ENCODE measurements at places on chromosomes 11 and 22.

DNA sequence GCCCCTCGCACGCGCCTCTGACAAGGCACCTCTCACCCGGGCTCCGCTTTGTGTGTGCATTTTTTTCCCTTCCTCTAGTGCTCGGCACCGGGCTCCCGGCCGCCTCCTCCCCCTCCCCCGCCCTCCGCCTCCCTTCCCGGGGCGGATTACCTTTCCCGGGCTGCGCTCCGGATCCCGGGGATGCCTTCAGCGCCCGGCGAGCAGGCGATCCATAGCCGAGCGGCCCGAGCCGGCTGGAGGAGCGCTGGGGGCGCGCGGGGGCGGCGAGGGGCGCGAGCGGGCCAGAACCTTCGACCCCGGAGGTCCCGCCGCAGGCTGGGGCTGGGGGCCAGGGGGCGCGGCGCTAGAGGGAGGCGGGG lies 282 bp downstream of the MPPED2 start:
- no peak for DNase-seq

DNA sequence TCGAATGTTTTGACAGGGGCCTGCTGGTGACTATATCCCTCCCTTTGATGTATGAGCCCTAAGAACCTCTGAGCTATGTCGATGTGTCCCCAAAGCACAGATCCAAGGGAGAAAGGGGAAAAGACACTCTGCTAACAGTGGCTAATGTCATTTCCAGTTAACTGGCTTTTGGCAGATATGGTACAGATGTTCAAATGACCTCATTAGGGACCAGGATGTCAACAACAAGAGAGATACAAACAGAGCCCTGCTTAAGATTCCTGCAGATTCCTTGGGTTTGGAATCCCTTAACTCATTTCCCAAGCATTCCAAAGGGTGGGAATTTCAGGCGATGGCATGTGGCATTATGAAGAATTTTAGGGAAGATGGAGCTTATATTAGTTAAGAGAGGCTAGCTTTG lies 517.3 kb downstream of the SOX6 start:
- DNase-seq = no peak

DNA sequence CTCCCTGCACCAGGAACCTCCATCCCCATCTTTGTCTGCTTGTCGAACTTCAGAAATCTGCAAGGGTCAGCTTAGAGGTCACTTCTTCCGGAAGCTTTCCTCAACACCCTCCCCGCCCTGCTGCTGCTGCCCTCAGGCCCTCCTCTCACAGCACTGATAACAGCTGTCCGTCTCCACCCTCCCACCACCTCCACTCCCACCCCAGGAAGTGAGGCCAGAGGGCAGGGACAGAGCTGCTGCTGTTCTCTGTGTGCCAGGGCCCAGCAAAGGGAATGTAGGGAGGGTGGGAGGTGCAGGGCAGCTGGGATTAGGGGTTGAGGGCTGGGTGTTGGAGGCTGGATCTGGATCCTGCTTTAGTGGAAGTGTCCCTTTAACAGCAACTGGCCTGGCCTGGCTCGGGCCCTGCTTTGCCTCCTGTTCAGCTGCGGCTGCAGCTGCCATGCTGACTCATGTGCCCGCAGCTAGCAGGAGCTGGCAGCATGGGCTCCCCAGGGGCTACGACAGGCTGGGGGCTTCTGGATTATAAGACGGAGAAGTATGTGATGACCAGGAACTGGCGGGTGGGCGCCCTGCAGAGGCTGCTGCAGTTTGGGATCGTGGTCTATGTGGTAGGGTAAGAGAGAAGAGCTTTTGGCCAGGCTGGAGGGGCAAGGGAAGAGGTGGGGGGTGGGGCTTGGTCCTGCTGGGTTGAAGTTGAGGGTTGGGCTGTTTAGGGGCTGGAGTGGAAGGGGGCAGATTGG lies at the start of gene P2RX6:
Gene P2RX6, plus strand, starts transcription at position 440 of the 740 bp plus-strand sequence. Its CDS starts 10 bp downstream, at position 450.
- no peak for DNase-seq

DNA sequence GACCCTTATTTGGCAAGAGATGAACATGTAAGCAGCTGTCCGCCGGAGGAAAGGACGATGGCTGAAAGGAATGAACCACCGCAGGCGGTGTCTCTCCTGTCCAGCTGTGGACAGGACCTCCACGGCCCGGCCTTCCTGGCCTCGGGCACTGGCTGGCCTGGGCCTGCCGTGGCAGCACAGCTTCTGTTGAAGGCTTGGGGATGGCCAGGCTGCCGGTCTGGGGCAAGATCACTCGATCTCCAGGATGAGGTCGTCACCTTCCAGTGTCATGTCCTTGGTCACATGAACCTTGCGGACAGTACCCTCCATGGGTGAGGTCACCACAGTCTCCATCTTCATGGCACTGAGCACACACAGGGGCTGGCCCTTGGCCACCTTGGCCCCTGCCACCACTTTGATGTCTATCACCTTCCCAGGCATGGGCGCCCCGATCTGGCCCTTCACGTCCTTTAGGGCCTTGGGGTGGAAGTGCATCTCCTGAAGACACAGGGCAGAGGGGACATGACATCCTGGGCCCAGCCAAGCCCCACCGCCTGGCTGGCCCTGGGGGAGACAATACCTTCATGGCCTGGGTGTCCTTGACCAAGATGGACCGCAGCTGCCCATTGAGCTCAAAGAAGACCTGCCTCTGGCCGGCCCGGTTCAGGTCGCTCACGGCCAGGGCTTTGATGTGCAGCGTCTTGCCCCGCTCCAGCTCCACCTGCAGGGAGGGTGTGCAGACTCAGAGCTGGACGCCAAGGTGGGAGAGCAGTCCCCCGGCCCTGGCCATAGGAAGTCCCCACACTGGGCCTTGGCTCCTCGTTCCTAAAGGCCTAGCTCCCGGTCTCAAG lies 5.6 kb downstream of the RCE1 start:
- DNase-seq = no peak

- DNase-seq = no peak
Measured at GRCh38 chr11:130437848-130438247, 9.4 kb upstream of the ADAMTS8 start.

GRCh38 chr11:12417691-12418611 lies 40.6 kb downstream of the PARVA start:
- no peak for DNase-seq

DNA sequence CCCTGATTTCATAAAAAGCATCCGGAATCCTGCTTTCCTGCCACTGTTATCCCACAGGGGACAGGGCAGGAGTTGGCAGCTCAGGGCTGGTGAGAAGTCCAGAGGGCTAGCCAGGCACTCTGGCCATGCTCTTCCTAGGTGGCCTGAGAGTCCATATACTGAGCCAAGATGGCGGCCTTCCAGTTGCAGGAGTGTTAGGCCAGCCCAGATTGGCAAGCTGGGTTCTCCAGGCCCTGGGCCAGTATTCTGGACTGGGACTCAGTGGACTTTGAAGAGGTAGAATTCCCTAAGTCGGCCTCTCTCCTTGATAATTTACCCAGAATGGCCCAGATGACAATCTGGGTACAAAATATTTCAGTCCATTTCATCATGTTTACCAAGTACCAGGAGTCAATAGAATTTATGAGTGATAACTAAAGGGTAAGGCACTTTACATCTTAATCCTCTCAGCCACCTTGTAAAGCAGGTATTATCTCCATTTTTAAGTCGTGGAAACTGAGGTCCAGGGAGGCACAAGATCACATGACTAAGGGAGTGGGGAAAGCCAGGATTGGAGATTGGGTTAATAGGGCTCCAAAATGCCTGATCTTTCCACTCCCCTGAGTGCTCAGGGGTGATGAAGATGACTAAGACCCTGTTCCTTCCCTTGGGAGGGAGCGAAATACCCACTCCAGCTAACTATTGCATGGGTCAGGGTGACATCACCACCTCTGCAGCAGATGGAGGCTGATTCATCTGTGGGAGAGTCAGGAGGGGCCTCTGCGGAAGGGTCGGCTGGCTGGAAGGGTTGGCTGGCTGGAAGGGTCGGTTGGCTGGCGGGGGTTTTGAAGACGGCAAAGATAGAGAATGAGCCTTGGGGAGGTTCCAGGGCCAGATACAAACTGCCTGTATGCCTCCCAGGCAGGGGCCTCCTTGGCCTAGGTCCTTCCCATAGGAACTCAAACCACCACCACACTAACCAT lies 1.2 kb upstream of the MICALL1 start:
- no peak for DNase-seq

DNA sequence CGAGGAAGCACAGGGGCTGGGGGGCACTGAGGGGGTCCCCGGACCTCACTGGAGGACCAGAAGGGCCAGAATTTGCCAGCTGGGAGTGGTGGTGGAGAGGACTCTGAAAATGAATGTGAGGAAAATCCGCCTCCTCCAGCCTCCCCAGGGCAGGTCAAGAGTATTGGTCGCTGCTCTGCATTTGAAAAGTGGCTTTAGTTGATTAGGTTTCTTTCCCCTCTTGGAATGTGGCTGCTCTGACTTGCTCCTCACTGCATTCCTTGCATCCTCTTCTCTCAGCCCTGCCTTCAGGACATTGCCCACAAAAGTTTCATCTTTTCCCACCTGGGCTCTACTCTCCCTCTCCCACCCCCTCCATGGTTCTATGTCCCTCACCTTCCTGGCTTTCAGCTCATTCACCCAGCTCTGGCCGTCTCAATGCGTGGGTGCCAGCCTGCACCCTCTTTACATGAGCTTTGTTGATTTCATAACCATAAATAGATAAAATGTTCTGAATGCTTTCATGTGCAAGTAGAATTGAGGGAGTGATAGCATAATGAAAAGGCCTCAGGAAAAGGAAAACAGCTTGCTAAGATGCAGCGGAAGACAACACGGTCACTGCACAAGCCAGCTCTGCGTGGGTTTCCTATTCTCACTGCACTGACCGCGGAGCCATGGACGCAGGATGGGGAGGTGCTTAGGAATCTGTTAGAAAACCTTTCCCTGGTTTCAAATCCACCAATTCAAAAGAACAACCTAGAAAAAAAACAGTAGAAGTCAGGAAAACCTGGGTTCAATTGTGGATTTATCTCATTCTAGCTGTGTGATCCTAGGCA lies 6.5 kb upstream of the NPAS4 start:
- DNase-seq = no peak

- DNase-seq = no peak
Measured at GRCh38 chr11:121131656-121132055, 30.6 kb downstream of the TECTA start.

- peak; percentile 55 for DNase-seq
Measured at GRCh38 chr11:70364745-70365543, 33.4 kb upstream of the CTTN start.

DNA sequence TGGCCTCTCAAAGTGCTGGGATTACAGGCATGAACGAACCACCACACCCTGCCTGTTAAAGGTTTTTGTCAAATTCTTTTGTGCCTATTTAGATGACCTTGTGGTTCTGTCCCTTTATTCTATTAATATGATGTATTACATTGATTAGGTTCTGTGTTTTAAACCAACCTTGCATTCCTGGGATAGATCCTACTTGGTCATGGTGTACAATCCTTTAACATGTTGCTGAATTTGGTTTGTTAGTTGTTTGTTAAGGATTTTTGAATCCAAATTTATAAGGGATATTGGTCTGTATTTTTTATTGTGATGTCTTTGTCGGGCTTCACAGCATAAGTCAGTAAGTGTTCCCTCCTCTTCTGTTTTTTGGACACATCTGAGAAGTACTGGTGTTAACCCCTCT lies 29.0 kb upstream of the CLDN5 start:
- no peak for DNase-seq

DNA sequence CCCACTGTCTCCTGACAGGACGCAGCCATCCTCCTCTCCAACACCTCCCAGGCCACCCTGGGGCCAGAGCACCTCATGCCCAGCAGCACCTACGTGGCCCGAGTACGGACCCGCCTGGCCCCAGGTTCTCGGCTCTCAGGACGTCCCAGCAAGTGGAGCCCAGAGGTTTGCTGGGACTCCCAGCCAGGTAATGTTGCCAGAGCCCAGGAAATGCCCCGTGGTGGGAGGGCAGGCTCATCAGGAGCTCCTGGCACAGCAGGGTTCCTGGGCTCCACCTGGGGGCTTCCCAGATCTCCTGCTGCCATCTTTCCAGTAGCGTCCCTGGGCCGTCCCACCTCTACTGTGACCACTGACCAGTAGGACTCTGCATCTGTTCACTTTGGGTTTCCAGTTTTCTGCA lies 16.2 kb downstream of the CSF2RB start:
- DNase-seq = no peak

- DNase-seq = no peak
Measured at GRCh38 chr22:27978317-27978716, 59.3 kb upstream of the PITPNB start.

DNA sequence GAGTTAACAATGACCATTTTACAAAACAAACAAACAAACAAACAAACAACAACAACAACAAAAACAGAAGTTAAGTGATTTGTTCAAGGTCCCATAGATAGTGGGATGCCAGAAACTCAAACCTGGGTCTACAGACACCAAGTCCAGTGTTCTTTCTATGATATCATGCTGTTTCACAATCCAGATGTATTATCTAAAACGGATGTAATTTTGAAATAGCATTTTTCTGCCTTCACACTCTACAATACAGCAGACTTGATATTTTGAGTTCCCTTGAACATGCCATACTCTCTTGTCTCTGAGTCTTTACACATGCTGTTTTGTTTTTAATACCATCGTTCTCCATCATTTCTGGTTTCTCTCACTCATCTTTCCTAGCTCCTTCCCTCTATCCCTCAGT lies 104.5 kb downstream of the RELT start:
- no peak for DNase-seq

DNA sequence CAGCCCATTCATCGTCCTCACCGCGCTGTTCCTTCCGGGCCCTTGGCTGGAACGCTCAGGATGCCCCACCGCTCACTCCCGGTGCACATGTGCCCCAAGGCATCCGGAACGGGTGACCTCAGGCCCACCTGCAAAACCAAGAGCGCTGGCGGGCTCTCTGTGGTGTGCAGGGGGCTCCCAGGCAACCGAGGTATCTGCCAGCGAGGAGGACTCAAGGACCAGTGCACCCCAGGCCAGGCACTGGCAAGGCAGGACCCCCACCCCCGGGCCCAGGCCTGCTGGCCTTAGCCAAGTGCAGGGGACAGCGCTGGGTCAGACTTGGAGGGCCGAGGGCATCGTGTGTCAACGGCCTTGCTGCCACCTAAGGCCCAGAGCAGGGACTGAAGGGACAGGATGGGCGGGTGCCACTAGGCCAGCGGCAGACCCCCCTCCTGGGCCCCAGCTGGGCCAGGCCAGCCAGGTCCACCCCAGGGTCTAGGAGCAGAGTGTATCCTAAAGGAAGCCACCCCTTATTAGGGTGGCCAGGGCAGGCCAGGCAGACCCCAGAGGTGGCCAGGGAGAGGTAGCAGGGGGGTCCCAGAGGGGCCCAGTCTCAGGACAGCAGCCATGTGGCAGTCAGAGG lies 8.5 kb downstream of the TNNT3 start:
- no peak for DNase-seq

GRCh38 chr11:95680169-95680929 lies 109.2 kb downstream of the FAM76B start:
- no peak for DNase-seq
